ENCODE measurements at places on chromosomes 7 and 10. TPM values are rescaled to one million over a fixed set of nuclear protein-coding genes. Genes with fewer than 3 reads are reported as not detected.

DNA sequence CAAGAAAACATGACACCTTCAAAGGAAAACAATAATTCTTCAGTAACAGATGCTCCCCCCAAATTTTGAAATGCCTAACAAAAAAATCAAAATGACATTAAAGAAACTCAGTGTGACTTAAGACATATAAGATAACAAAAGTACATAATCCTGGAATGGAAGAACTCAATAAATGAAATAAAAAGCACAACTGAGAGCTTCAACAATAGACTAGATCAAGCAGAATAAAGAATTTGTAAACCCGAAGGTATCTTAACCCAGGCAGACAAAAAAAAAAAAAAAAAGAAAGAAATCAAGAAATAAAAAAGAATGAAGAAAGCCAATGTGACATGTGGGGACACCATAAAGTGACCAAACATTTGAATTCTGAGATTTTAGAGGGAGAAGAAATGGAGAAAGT is 27.7 kb upstream of the LRRD1 start:
- DNase-seq, result no peak

DNA sequence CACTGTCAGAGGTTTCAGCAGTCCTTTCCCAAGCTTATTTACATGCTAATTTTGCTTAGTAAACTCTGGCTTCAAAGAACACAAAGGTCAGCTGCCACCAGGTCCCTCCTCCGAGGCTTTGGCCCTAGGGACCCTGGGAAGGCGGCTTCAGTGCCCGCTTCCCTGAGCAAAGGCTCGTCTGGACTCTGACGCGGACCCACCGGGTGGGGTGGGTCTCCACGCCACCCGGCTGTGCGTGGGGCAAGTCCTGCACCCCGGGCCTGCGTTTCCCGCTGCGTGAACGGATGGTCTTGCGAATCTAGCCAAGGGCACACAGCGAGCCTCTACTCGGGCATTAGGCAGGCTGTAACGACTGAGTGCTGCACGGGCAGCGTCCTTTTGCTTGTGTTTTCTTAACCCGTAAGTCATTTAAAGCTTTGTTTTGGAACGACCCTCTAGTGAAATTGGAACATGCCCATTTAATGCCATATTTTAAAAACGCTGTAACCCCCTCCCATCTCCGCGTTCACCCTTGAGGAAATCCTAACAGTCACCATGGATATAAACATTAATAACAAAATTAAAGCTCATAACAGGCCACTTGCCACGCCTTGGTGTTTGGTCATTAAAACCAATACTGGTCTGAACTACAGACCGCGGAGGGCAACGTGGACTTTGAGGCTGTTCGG is 828 bp downstream of the BNIP3 start:
- DNase-seq, result no peak

DNA sequence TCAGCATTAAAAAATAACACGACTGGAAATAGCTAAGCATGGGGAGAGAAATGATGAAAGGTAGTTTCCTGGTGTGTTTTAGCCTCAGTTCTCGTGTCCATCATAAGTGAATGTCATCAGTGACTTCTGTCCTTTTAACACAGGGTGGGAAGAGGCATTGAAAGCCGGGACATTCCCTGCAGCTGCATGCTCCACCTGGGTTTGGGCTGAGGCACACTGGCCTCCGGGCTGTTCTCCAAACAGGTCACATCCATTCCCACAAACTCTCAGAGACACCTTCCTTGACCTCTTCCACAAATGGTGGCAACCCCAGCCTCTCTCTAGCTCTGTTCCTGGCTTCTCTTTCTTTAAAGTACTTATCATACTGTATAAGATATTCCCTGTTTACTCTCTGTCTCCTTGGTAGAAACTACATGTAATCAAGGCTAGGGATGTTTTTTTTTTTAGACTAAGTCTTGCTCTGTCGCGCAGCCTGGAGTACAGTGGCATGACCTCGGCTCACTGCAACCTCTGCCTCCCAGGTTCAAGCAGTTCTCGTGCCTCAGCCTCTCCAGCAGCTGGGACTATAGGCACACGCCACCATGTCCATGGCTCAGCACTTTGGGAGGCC is 22.6 kb downstream of the BAIAP2L1 start:
- no peak for DNase-seq

DNA sequence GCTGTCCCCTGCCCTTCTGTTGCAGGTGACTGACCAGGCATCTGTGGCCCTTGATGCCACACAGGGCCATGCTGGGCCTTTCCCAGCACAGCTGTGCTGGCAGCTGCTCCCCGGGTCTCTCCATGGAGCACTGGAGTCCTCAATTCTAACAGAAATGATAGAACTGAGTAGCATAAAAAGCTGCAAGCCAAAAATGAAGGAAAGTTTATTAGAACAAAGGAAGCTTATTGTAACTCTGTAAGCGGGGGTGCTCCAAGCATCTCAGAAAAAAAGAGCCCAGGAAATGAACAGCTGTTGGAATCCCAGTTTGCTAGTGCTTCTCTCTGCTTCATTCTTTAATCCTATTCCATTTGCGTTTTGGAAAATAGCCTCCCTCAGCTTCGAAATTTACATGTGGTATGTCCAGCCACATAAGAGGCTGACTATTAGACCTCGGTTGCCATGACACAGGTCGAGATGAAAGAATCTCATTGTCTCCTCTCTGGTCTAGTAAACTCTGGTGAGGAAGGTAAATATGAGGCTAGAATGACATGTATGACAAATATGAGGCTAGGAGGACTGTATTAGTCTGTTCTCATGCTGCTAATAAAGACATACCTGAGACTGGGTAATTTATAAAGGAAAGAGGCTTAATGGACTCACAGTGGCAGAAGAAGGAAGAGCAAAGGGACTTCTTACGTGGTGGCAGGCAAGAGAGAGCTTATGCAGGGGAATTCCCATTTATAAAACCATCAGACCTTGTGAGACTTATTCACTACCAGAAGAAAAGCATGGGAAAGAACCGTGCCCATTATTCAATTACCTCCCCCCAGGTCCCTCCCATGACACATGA is 23.7 kb downstream of the EPDR1 start:
- no peak for DNase-seq

H2BK1 gene
- total RNA-seq, result not detected

ZNF736 gene
- 6.9 TPM for total RNA-seq
